Cardiac muscle cell (in vitro differentiated cells and primary cell): ENCODE measurements at places on chromosomes 5 and 9.

DNA sequence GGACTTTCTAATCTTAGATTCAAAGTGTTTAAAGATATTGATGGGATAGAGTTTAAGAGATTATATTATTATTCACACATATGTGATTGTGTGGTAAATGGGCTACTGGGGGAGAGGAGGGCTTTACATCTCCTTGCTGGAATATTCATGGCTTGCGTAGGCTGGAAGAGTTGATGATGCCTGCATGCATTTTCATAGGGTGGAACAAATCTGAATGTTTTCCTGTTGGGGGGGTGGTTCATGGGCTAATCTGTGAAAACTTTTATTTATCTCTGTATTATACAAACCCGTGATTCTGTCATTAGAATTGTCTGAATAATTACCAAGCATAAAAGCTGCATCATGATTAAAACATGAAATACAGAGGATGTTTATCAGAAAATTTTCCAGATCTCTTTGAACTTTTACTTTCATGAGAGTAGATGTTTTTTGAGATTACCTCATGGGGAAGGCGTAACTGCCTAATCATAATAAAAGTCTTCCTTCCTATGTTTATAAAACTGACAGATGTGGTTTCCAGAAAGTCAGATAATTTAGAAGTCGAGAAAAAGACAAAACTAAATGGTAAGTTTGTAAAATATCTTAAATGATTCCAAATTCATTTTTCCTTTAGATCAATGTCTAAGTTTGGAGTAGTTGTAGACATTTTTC is 1185.4 kb upstream of the SEMA6A start:
- no peak for DNase-seq

- DNase-seq, result peak; percentile 13
These were observed 52.4 kb downstream of the VCAN start for GRCh38 chr5:83523929-83524328.

- no peak for DNase-seq
These were observed 79.5 kb downstream of the MVB12B start for GRCh38 chr9:126406075-126406667.

GRCh38 chr9:132007371-132008025 is 72.2 kb downstream of the MED27 start:
- no peak for DNase-seq

DNA sequence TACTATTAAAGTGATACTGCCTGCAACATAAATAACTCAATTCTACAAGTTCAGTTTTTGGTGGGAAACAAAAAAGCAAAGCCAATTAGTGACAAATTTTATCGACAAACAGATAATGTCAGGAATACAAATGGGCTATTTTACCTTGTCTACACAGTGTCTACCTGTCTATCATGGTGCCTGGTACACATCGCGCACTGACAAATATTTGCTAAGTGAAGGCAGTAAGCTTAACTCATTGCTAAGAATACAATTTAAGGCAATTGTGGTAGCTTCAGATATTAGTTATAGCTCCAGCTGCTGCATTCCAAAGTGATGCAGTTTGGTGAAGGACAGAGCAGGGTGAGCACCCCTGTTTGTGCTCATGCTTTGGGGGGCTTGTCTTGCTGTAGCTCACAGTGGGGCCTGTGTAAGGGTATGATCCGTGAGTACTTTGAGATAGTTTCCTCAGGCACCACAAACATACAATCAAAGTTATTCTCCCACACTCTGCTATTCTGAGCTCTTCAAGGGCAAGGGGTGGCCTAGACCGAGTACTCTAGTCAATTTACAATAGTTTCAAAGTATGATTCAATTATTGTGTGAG is 24.7 kb downstream of the ELL2 start:
- no peak for DNase-seq

DNA sequence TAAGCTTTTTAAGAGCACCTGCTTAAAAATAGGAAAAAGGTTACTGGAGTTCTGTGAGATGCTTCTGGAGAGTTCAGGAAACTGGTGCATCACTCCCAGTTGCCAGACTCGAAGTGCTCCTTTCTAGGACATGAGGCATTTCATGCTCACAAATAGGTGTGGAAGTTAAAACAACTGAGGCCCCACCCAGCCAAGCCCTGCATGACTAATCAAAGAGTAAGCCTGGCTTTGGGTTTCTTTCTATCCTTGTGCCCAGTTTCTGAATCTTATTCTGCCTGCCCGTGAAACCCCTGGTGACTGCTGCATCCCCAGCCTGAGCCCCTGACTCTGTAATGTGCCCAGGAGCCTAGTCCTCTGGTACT is 7.7 kb downstream of the SPINK9 start:
- no peak for DNase-seq

DNA sequence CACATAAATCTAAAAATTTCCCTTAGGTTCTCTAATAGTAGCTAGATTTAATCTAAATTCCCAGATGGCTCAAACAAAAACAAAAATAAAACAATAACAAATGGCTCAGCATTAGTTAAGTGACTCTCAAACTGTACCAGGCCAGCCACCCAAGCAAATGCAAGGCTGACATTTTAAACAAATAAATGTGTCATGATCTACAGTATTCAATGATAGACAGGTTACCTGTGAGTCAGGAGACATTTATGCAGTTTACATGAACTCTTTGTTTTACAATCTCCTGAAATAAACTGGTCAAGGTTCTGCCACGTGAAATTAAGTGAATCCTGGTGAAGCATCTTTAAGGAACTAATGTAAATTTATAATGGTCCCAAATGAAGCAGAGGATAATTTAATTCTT is 580.2 kb upstream of the PTPRD start:
- no peak for DNase-seq

GRCh38 chr5:132260714-132261551 is 3.4 kb downstream of the PDLIM4 start:
- peak; percentile 90 for DNase-seq

- no peak for DNase-seq
These were observed 95.4 kb downstream of the SLC44A1 start for GRCh38 chr9:105339849-105340248.

DNA sequence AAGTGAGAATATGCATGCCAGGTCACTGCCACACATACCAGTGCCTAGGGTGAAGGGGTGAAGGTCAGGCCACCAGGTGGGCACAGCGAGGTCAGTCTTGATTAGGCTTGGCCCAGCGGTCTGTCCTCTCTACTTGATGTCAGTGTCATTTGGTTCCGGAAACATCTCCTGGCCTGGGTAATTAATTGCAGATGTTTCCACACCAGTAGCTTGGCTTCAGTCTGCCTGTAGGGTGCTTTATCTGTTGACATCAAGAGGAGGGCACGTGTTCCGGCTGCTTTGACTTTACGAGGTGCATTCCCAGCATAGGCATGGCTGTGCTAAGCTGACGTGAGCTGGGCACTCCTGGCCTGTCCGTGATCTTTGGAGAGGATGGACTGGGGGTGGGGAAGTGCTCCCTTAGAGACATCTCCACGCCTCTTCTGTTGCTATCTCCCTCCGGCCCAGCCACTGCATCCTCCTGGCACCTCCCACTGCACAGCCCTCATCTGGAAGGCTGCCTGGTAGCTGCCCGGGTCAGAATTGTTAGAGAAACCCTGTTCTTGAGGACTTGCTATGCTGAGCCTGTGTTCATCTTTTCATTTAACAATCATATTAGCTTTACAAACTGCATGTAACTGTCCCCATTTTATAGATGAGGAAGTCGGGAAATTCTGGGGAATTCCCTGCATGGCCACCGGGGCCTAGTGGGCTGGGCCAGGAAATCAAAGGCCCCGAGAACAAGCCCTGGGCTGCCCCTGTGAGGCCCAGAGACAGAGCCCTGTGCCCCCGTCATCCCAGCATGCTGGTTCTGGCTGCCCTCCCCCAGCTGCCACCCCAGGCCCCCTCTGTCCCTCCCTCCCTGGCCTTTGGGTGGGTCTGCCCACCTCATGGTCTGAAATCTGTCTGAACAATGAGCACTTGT is 29.1 kb downstream of the JADE2 start:
- DNase-seq, result no peak

GRCh38 chr5:133240425-133241091 is 188.7 kb downstream of the HSPA4 start:
- peak; percentile 97 for DNase-seq

- no peak for DNase-seq
These were observed 67.3 kb upstream of the ADRB2 start for GRCh38 chr5:148759101-148759500.

- DNase-seq, result peak; percentile 76
These were observed 90.6 kb upstream of the MIER3 start for GRCh38 chr5:57042524-57042931.

DNA sequence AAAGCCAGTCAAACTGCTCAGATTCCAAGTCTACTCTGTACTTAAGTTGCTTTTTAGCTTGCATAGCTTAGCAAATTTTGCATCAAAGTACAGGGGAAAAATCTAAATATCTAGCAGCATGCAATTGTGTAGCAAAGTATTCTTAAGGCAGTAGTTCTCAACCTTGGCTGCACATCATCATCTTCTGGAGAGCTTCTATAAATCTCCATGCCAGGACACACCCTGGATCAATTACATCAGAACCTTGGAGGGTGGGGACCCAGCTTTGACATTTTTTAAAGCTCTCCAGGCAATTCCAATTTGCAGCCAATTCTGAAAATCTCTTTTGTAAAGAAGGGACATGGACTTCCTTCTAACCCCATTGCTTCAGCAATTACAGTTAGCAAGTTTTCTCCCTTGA is 187.5 kb downstream of the SNCAIP start:
- DNase-seq, result no peak

- DNase-seq, result peak; percentile 97
These were observed 173.9 kb downstream of the AOPEP start for GRCh38 chr9:94900222-94901018.

GRCh38 chr9:71352837-71353236 is 231.4 kb upstream of the TRPM3 start:
- no peak for DNase-seq

DNA sequence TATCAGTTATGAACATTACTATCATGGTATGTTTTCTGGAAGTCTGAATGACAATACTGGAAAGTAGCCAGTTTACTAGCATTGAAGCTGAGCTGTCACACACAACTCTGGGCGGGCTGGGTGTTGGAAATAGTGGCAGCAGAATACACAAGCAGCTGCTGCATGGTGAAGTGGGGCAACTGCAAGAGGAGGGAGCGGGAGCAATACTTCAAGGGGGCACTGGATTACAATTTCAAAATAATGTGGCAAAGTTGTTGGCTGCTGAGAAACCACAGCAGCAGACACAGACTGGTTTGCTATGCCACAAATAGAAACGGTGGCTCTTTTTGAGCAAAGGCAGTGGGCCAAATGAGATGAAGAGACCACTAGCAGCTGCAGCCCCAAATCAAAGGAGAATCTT is 350.2 kb downstream of the KIAA0825 start:
- DNase-seq, result no peak

GRCh38 chr5:174454464-174454863 is 269.9 kb upstream of the MSX2 start:
- DNase-seq, result no peak

DNA sequence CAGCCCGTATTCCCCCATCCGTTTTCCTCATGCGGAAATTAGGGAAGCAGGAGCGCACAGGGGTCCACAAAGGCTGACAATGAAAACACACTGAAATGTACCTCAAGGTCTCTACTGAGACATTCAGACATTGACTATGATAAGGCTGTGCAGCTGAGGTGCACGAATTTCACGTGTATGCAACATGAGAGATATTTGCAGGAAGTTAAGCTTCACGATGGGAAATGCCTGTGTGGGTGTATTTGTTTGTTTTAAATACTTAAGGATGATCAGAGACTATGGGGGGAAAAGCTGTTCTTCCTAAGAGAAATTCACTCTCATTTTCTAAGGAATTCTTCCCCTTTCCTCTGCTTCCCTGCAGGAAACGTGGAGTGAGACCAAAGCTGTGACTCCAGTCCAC is 2.6 kb upstream of the SPATA31E1 start:
- DNase-seq, result no peak

GRCh38 chr9:81827616-81828296 is 100.5 kb upstream of the SPATA31D4 start:
- DNase-seq, result no peak

DNA sequence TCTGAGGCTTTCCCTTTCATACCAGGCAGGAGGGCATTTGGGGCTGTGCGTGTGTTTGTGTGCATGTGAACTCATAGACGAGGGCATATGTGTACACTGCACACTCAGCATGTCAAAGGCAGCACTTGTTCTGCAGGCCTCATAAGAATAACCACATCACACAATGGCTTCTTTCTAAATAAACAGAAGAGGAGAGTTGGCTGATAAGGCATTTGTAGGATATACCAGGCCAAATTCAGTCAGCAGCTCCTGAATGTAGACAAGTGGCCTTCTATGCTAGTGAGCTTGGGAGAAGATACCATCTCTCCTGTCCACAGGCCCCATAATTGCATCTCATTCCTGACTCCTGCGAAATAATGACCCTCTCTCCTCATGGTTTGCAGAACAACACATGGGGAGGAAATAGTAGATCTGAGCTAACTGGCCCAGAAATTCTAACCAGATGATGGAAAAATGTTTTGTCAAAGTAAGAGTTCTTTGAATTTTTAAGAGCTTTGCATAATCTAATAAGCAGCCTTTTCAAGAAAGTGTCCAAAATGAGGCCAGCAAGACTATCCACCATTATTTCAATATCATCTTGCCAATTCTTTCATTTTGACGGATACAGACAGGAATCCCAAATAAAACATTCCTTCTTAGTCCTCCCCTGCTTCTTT is 60.5 kb upstream of the GAS1 start:
- DNase-seq, result peak; percentile 27

DNA sequence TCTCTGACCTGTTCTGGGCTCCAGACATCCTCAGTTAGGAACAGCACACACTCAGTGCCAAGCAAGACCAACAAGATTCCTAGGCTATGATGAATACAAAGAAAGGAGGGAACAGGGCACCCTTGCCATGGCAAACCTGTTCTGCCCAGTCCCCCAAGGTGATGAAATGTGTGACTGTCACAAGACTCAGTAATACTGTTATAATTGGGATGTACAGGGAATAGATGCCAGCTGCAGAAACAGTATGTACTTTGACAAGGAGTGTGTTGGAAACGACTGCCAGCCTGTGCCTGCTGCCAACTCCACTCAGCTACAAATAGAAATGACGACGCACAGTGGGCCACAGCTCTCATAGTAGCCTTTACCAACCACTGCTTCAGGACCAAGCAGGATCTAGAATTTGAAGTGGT is 453.0 kb downstream of the EFNA5 start:
- DNase-seq, result no peak

GRCh38 chr5:6565492-6565891 is 67.4 kb downstream of the NSUN2 start:
- DNase-seq, result no peak

DNA sequence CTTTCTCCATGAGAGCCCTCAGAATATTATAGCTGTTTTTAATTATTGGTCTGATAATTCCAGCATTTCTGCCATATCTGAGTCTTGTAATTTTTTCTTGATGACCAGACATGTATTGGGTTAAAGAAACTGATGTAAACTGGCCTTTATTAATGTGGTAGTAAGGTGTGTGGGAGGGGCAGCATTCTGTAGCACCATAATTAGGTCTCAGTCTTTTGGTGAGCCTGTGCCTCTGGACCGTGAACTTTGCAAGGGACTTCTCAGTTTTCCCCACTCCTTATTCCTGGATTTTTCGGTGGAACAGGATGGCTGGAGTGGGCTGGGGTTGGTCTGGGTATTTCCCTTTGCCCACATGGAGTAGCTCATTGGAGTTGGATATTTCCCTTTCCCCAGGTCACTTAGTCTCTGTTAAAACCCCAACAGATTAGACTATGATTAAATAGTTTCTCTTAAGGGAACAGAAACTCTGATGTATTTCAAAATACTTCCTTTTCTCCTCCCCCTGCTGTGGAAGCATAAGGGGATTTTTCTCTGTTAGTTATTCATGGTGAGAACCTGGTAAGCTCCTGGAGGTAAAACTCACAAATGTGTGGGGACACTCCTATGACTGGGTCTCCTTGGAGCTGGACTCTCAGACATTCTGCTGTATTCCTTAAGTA is 52.4 kb downstream of the FSD1L start:
- DNase-seq, result no peak
